ENCODE measurements at places on chromosomes 4 and X. TPM values are rescaled to one million over a fixed set of nuclear protein-coding genes. Genes with fewer than 3 reads are reported as not detected.

DNA sequence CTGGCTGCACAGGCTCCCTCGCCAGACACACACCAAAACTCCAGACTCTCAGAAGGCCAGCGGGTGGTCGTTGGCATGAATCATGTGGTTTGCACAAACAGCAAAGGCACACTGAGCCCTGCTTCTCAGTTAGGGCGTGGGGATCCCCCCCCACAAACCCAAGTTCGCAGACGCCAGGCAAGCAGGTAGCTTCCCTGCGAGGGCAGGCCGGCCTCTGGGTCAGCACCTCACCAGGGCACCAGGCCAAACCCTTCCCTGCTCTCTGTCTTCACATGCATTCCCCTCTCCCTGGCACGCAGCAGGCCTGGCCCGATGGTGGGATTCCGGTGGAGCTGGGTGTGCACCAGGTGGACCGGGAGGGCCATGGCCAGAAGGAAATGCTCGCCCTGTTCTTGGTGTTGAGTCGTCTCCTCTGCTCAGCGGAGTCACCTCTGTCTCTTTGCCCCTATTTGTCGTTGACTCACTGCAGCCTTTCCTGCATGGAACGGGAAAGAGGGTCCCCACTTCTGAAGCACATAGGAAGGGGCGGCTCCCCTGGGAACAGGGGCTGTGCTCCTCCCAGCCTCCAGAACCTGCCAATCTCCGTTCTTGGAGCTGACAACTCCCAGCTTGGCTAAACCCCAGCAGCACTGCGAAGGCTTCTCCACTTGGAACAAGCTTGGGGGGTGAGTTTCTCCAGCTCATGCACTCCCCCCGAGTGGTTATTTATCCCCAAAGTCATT, 51.4 kb downstream of the SORCS2 start:
- no peak for DNase-seq

- peak; percentile 41 for DNase-seq
These were observed 21.9 kb downstream of the ATP2B3 start for GRCh38 chrX:153539171-153539978.

DNA sequence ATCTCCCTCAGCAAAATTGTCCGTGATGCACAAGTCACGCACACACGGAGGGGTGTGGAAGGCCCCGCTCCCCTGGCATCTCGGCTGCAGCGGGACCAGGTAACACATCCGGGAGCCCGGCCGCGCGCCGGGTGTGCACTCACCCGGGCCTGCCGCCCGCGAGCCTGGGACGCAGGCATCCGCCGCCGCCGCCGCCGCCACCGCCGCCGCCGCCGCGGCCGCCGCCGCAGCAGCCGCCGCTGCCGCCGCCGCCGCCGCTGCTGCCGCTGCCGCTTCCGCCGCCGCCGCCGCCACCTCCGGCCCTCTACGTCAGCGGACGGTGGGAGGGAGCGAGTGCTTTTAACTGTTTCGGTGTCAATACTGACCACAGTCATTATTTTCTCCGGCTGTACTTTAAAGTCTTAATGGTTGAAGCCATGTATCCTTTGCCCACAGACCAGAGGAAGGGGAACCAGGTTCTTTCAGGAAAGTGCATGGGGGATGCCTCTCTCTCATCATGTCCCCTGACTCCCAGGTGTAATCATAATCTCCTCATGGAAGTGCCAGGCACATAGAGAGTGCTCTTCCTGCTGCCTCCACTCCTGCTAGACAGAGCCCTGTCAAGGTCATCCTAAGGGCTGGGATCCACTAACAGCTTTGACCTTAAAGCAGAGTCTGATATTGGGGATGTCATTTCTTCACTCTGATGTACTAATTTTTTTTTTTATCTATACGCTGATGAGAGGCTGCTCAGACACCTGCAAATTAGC, 38.0 kb downstream of the MAGEE2 start:
- DNase-seq = peak; percentile 40

- DNase-seq = no peak
These were observed 154.5 kb downstream of the ATP10D start for GRCh38 chr4:47639531-47639930.

- DNase-seq = no peak
These were observed 79.8 kb downstream of the MID1IP1 start for GRCh38 chrX:38881066-38881465.

GRCh38 chrX:115972717-115973116, 197.8 kb upstream of the AGTR2 start:
- no peak for DNase-seq

DNA sequence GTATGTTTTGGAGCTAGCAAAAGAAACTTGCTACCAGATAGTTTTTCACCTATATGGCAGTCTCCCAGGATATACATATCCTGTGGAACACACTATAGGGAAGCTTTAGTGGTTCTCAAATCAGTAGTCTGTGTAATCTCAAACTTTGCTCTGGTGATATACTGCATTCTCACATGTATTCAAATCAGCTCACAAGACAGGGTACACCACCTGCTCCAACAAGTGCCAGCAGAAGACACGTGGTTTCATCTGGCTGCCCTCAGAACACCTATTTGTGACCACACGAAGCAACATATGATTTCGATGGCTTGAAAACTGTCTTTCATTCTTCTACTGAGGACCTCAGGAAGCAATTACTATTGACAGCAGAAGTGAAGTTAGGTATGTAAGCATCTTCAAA, 37.7 kb downstream of the BCLAF3 start:
- no peak for DNase-seq

DNA sequence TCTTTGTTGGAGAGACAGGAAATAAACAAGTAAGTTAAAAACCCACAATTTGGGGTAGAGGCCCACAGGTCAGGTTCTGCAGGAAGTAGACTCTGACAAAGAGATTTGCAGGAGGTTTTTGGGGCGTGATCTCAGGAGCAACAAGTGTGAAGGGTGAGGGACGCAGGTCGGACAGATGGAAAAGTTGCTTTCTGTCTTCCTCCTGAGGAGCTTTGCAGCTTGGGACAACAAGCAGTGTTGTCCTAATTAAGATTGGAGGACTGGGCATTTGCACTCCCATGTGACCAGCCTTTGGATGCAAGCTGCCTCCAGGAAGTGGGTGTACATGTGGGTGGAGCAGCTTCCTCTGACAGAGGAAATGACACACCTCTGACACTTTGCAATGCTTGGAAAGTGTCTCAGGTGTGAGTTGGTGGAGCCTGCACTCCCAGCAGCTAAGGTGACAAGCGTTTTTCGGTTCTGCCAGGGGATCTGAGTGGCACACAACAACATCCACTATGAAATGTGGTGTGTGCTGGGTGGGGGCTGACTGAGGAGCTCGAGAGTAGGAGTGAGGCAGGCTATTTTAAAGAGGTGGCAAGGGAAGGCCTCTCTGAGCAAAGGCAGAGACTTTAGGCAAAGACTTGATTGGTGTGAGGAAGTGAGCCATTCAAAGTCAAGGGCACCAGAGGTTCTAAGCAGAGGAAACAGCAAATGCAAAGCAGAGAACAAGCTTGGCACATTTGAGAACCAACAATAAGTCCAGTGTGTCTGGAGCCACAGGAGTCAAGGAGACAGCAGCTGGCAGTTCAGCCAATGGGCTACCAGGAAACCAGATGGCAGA, 339.8 kb upstream of the GATB start:
- no peak for DNase-seq

DNA sequence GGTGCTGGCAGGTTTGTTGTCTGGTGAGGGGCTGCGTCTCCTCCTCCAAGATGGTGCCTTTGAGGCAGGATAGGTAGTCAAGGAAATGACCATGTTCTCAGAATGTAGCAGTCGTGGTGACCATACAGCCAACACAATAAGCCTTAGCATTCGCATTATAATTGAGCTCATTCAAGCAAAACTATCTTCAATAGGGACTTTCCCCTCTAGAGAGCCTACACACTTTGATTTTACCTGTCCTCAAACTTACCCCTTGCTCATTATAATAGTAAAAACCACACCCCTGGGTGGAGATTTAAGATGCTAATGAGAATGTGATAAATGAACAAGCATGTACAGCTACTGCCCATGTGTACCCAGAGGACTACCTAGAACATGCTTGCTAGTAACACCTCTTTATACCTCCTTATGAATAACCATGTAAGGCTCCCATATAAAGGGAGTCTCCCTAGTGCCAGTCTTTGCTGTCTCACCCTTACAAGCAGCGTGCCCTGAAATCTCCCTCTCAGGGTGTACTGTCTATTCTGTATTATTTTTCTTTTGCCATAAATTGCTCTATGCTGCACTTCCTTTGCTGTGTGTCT, 48.2 kb downstream of the FGFBP1 start:
- DNase-seq = no peak

- no peak for DNase-seq
These were observed 146.2 kb downstream of the SPOCK3 start for GRCh38 chr4:167088115-167088514.

DNA sequence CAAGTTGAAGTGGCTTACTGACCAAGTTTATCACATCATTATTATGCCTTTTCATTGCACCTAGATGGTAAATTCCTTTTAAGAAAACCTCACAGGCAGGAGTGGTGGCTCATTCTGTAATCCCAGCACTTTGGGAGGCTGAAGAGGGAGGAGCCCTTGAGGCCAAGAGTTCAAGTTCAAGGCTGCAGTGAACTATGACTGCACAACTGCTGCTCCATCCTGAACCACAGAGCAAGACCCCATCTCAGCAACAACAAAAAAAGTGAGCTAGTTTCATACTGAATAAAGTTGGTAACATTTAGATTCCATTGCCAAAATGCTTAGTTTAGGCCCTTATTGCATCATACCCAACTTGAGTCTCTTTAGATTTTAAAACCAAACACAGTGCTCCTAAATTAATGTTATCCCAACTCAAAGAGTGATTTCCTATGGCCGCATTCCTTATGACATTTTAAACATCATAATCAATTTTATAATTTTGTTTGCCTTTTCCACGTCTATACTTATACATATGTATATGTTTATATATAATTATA, 36.0 kb downstream of the PDS5A start:
- no peak for DNase-seq

DNA sequence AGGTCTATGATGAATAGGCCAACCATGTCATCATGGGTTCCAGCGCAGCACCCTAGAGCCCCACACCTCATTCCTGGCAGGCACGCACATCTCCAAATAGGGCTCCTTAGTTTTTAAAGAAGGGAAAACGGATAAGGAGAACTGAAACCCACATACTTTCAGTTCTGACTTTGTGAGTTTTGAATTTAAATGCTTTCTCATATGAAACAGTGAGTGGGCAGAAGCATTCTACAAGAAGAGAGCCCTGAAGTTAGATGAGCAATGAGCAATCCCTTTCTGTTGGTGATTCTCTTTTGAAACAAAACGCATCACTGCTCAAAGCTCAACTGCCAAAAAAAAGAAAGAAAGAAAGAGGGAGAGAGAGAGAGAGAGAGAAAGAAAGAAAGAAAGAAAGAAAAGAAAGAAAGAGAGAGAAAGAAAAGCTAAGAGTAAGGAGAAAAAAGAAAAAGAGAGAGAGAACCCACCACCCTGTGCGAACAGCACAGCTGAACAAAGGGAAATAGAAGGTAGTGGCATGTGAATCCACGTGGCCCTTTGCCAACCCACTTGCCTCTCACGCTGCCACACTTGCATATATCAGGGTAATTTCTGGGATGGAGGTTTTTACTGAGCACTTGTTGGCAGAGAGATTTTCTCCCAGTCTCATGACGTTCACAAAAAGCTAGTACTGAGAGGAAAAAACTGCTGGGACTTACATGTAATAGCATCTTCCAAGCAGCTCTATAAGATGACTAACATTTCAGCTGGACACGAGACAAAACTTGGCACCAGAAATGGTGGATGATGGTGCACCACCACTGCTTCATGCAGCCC, 31.0 kb downstream of the TMSB4X start:
- no peak for DNase-seq

- no peak for DNase-seq
These were observed 268.0 kb downstream of the ADGRL3 start for GRCh38 chr4:61468024-61468720.

DNA sequence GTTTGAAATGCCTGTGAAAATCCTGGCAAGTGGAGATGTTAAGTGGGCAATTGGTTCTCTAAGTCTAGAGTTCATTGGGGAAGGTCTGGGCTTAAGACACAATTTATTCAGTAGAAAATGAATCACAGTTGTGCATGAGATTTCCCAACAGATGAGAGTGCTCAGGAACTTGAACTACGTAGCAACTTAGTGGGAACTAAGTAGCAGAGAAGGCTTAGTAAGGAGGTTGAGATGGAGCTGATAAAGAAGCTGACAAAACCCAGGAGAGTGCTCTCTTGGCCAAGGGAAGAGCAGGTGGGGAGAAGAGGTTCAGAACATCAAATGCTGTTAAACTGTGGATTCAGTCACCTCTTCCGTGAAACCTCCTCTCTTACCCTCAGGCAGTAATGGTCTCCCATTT, 33.0 kb downstream of the AFF1 start:
- DNase-seq = no peak

DNA sequence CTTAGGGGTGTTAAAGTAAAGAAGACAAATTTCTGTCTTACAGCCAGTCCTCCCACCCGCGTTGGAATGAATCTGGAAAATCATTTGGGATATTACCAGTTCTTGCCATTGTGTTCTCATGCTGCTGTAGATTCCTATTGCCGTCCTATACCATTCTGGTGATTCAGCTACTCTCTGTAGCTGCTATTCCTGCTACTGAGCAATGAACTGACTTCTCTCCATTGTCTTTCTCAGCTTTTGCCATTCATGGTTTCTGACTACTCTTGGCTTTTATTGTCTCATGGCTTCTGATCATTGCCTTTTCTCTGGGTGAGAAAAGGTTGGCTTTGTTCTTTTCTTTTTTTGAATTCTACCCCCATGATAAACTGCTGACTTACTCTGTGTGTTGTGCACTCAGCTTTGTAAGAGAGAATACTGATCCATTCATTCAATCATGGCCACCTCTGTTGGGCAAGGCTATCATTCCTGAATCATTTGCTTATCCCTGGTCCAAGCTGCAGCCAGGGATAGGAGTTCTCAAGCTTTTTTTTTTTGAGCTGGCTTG, 27.7 kb upstream of the METAP1 start:
- no peak for DNase-seq

DNA sequence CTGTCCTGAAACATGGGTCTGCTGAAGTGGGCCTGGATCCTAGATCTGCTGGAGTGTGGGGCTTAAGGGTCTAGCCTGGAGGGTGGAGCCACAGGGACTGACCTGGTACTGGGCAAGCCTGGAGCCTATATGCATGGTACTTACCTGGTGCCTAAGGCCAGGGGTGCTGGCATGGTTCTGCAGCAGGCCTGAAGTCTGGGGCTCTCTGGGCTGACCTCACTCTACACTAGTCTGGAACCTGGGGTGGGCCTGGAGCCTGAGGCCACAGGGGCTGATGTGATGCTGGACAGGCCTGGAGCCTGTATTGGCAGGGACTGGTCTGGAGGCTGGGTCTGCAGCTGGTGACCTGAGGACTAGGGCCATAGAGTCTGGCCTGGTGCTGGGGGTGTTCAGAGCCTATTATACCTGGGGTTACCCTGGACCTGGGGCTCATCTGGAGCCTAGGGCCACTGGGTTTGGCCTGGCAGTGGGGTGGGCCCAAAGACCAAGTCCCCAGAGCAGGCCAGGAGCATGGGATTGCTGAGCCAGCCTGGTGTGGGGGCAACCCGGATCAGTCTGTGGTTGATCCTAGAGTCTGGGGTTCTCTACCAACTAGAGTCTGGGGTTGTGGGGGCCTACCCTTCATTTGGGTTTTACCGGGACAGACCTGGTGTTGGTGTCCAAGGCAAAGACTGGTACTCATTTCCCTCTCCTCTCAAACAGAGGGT, 179.6 kb downstream of the SLC4A4 start:
- DNase-seq = no peak

GRCh38 chr4:122959981-122960610, 37.7 kb upstream of the NUDT6 start:
- DNase-seq = no peak

- no peak for DNase-seq
These were observed 77.5 kb downstream of the IRF2 start for GRCh38 chr4:184396570-184397515.

The GYPB gene
- polyA plus RNA-seq = 3.0 TPM

The TLR7 gene
- polyA plus RNA-seq = 1.9 TPM

The CLDN34 gene
- polyA plus RNA-seq = not detected

The CTAG1A gene
- polyA plus RNA-seq = not detected

The RS1 gene
- 0.06 TPM for polyA plus RNA-seq

The ANK2 gene
- polyA plus RNA-seq = 269 TPM
